ENCODE measurements at places on chromosomes 16 and 17.

- DNase-seq = no peak
These were observed 970.3 kb upstream of the RBFOX1 start for GRCh38 chr16:6362321-6362720.

DNA sequence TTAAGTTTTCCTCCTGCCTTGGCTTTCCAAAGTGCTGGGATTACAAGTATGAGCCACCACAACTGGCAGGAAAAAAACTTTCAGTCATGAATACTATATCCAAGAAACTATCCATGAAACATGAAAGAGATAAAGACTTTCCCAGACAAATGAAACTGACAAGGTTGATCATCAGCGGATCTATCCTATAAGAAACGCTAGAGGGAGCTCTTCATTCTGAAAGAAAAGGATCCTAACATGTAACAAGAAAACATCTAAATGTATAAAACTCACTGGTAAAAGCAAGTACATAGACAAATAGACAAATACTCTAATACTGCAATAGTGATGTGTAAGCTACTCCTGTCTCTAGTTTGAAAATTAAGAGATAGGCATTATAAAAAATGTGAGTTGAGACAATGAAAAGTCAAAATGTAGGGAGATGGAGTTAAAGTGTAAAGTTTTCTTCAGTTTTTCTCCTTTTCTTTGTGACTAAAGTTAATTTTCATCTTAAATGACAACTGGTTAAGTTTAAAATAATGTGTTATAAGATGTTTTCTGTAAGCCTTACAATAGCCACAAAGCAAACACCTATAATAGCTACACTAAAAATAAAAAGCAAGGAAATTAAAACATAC is 79.6 kb upstream of the TEKT1 start:
- DNase-seq = no peak

DNA sequence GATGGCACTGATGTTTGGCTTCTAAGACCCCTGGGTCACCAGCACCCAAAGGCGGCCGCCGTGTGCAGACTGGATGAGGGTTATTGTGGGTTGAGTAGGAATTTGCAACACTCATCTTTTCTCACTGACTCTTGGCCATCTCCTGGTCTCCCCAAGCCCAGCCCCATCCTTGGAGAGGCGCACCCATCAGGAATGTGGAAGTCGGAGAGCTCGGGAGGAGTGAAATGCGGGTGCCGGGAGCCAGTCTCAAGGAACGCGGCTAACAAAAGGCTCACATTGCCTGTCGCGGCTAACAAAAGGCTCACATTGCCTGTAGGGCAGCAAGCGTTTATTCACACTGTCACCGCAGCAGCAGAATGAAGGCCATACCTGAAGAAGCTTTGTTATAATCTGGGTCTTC is 248.6 kb downstream of the FOXL1 start:
- no peak for DNase-seq

- no peak for DNase-seq
These were observed 118.5 kb upstream of the CACNG5 start for GRCh38 chr17:66716236-66717026.

GRCh38 chr17:77926981-77927380 is 31.5 kb upstream of the TNRC6C start:
- DNase-seq = no peak

DNA sequence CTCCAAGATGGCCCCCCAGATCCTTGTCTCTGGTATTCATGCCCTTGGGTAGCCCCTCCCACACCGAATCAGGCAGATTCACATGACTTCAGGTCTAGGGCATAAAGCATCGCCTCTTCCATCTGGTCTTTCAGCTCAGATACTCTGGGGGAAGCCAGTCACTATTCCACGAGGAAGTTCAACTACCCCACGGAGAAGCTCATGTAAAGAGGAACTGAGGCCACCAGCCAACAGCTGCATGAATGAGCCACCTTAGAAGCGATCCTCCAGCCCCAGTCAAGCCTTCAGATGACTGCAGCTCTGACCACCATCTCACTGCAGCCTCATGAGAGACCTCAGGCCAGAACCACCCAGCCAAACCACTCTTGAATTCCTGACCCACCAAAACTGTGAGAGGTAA is 54.1 kb downstream of the SOCS3 start:
- no peak for DNase-seq

GRCh38 chr17:14986127-14986526 is 279.0 kb downstream of the PMP22 start:
- no peak for DNase-seq

DNA sequence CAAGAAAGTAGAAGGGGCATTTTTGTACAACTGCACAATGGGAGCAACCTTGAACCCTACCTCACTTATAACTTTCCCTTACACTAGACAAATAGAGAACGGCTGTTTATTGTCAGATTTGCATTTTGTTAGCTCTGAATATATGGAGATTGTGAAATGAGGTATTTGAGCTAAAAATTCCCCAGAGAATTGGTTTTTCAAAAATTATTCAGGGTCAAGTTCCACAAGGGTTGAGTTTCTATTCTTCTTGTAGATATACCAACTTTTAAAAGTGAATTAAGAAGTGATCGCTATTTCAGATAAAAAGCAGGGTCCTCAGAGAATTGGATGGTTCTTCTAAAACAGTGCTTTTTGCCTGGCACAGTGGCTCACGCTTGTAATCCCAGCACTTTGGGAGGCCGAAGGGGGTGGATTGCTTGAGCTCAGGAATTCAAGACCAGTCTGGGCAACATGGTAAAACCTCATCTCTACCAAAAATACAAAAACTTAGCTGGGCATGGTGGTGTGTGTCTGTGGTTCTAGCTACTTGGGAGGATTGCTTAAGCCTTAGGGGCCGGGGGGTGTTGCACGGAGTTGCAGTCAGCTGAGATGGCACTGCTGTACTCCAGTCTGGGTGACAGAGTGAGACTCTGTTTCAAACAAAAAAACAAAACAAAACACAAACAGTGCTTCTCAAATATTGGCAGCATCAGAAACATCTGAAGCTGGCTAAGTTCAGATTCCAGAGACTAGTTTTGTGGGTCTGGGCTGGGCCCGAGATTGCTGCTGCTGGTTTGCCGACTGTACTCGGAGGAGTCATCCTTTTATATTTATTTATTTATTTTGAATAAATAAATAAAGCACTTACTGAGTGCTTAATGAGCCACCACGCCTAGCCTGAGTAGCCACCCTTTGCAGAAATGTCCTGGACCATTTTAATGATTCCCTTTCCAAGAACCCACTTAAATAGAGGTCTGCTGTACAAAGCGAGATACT is 50.9 kb downstream of the PECAM1 start:
- no peak for DNase-seq

- DNase-seq = no peak
These were observed 15.3 kb upstream of the TRIM37 start for GRCh38 chr17:59121901-59122480.

DNA sequence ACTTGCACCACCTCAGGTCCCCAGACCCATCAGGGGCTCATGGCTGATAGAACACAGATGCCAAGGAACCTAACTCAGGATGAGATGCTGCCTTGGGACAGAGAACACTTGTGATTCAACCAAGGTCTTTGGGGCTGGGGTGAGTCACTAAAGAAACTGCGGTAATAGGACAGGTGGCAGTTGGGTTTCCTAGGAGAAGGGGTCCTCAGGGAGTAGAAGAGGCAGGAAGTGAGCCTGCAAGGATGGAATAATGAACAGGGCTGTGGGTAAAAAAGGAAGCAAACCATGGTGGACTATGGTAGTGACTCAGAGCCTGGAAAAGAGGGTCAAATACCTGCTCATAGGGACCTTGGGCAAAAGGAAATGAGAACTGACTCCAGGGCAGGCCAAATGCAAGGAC is 6.5 kb upstream of the PNPO start:
- DNase-seq = no peak

GRCh38 chr16:63850979-63851378 is 1270.9 kb downstream of the CDH11 start:
- DNase-seq = no peak

- no peak for DNase-seq
These were observed 210.1 kb upstream of the HS3ST4 start for GRCh38 chr16:25481636-25482035.

- peak; percentile 7 for DNase-seq
These were observed 79.0 kb downstream of the C16orf78 start for GRCh38 chr16:49452578-49452977.

- DNase-seq = no peak
These were observed 92.8 kb upstream of the ZNF469 start for GRCh38 chr16:88289968-88290401.

- DNase-seq = no peak
These were observed 27.5 kb downstream of the UNC13D start for GRCh38 chr17:75816693-75817092.

DNA sequence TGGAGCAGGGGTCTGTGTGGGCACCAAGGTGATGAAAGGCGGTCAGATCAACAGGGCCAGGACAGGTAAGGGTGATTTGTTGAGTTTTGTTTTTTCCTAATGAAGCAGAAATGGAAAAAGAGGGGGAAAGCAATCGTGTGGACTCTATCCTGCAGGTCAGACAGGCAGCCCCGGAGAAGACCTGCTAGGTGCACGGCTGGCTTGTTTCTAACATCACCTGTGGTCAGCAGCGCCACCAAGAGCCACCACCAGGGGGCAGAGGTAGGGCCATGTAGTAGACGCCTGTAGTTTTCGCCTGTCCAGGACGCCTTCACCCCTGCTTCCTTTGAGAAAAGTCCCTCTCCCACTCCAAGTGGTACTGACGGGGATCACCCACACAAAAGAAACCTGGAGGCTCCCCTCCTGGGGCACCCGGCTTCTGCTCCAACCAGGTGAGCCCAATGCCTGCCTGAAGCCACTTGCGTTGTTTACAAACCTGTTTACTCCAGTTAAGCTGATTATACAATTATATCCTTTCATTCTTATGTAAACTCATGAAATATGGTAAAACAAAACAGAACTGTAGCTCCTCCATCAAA is 54.2 kb upstream of the SEC14L1 start:
- peak; percentile 94 for DNase-seq

- DNase-seq = peak; percentile 62
These were observed at the start of gene COPZ2 for GRCh38 chr17:48037036-48037837. TSS of gene COPZ2 (minus strand) at chr17:48037797. CDS start at chr17:48037777, 20 bp downstream.

- no peak for DNase-seq
These were observed 10.7 kb upstream of the USP10 start for GRCh38 chr16:84689111-84689510.

DNA sequence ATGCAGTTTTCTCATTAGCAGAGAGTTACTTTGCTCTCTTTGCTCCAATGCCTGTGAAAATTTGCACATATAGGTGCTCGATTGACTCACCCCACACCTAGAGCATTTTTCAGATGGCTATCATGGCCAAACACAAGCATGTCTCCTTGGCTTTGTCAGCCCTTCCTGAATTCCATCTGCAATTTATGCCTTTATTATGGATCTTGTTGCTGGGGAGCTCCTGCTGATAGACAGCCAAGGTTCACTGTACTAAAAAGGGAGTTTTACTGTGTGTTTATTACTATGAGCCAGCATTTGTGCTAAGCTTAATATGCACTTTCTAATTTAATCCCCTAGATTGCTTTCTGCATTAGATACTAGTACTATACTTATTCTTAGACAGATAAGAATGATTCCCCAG is 93.3 kb downstream of the TOX3 start:
- DNase-seq = no peak

DNA sequence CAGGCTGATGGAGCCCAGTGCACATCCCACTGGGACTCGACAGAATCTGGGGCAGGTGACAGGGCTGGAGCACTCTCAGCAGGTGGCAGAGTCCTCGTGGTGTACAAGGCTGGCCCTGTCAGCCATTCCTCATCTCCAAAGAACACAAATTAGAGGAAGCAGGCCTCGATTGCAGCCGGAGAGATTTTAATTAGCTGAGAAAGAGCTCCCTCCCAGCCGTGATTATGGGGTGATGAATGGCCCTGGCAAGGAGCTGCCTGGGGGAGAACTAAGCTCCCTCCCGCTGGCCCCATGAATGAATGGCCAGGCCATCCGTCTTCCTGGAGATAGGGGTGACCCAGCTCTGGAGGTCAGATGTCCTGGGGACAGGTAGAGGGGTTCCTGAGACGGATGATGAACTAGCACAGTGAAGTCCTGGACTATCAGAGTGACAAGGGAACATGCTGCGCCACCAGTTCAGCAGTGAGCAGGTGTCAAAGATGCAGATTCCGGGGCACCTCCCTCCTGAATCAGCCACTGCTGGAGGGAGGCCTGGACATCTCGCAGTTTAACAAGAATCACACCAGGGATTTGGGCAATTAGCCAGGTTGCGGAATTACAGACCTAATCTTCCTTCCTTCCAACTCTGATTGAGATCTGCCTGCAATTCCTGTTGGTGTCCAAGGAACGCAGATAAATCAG is 35.5 kb downstream of the PIMREG start:
- no peak for DNase-seq

DNA sequence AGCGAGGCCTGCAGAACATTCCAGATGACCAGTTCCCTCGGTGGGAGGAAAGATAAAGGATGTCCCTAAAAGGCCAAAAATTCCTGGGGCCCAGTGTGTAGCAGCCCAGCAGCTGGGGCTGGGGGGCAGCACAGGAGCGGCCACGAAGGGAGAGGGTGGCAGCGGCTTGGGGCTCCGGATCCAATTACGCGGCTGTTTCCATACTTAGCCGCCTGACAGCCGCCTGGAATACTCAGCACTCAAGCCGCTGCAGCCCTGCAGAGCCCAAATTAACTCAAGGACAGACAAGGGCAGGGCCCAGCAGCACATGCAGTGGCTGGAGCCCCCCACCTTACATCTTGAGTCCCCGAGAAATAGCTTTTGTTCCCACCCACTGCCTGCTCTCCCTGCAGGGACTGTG is 1.3 kb downstream of the SRL start:
- DNase-seq = no peak

GRCh38 chr16:76741623-76742022 is 449.4 kb upstream of the MON1B start:
- DNase-seq = no peak

- no peak for DNase-seq
These were observed 3.1 kb downstream of the SLC5A2 start for GRCh38 chr16:31486045-31486444.

DNA sequence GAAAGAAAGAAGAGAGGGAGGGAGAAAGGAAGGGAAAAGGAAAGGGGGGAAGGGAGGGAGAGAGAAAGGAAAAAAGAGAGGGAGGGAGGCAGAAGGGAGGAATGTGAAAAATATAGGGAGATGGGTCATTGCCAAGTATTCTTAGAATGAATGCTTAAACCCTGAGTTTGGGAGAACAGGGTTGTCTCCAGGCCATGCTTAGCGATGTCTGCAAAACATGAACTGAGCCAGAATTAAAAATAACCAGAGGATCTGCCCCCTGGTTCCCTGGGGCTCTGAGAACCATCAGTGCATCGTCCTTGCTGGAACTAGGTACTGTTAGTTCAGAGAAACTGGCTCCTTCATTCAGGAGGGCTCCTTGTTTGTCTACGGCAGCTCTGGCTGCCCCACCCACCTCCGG is 170.4 kb downstream of the IRX5 start:
- DNase-seq = no peak

DNA sequence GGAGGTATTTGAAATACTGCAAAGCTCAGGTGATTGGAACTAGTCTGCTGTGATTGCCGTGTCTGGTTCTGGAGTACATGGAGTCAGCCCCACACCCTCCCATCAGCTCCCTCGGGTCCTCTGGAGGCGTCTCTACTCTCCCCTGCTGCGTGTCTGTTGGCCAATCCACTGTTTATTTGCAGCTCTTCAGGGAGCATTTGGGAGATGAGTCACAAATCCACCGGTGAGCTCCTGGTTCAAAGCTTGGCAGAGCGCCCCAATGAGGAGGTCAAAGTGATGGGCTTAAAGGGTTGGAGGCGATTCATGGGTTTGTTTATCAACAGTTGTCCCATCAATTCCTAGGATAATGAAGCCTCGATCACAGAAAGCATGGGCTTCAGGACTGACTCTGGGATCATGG is 14.6 kb downstream of the CALB2 start:
- DNase-seq = no peak

- DNase-seq = no peak
These were observed 195.7 kb upstream of the WSCD1 start for GRCh38 chr17:5874486-5874885.

Measured in activated CD4-positive, CD25-positive, alpha-beta regulatory T cell treated with anti-CD3 and anti-CD28 coated beads, Interleukin-2, amount 50 U/mL, for 72 hours (primary cell).